ENCODE measurements at places on chromosomes 3 and 15. TPM values are rescaled to one million over a fixed set of nuclear protein-coding genes. Genes with fewer than 3 reads are reported as not detected.

DNA sequence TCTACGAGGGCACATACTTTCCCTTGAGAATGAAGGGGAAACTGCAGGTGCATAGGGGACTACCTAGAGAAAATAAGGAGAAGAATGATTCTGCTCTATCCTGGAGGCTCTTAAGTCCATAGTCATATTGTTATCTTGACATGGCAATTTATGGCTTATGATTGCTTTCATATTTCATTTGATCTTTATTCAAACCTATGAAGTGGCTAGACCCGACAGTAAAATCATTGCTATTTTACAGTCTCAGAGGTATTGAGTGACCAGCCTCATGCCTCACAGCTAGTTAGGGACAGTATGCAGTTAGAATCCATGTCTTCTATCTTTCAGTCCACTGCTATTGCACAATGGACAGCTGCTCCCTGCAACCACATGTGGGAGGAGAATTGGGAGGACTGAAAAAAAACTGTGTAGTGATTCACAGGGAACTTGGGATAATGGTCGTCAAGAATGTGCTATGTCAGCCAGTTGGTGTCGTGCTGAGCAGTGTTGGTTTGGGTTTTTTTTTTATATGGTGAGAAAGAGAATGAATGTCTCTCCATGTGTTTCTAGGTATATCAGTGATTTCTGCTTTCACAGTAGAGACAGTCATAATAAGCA is 63.2 kb upstream of the SPPL2A start:
- DNase-seq: no peak

Gene GOLGA6B
- polyA plus RNA-seq: not detected

Gene PLCD1
- polyA plus RNA-seq: 41.2 TPM

Gene STRIT1
- not detected for polyA plus RNA-seq

Gene TOPAZ1
- not detected for polyA plus RNA-seq

Gene SKOR1
- polyA plus RNA-seq: 0.09 TPM
